ENCODE measurements at places on chromosomes 4 and X.

GRCh38 chrX:96453139-96453538 lies 231.5 kb upstream of the DIAPH2 start:
- no peak for DNase-seq

GRCh38 chrX:67717571-67717970 lies 173.8 kb downstream of the AR start:
- DNase-seq = no peak

DNA sequence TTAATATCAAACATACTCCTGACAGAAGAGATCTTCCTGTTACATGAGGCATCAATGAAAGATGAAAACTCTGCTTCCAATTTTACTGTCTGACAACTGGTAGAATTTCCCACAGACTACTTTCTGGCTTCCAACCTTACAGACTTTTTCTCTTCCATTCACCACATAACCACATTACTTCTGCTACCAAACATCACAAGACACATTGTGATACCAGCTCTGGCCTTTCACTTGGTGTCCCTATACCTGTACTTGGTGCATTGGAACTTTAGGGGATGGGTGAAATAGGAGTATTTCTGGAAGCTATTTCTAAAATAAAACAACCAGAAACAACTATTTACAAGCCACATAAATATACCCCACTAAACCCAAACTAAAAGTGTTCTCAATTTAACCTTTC lies 20.5 kb downstream of the AMTN start:
- no peak for DNase-seq

DNA sequence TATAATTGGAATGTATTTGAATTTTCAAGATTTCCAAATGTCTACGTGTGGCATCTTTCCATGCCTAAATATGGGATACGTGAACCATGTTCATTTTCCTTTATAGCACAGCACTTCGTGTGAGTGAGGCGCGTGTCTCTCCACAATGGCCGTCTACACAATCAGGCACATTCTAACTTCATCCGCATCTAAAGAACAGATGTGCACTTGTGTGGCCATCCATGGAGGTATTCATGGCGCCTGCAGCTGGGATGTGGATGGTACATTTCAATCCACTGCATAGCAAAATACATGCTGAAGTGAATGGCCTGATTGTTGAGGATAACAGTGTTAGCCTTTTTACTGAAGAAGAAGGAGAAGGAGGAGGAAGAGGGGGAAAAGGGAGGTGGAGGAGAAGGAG lies 34.5 kb upstream of the TRIM2 start:
- DNase-seq = no peak

GRCh38 chr4:112520598-112521122 lies 4.7 kb upstream of the NEUROG2 start:
- DNase-seq = no peak

DNA sequence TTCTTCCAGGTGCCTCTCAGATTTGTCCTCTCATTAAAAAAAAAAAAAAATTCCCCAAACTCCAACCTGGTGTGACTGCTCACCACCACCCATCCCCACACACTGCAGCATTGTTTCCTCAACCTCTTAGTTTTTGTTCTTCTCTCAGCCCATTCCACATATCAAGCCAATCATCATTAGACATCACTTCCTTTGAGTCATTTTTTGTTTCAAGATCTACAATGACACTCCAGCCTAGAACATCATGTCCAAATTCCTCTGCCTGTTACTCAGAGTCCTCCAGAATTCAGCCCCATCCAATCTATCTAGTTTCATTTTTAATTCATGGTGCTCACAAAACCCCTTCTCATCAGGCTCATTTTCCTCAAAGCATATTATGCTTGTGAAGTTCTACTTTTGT lies 262.5 kb upstream of the TEX13A start:
- no peak for DNase-seq

- no peak for DNase-seq
These were observed 132.8 kb upstream of the GPR101 start for GRCh38 chrX:137166591-137166990.

- no peak for DNase-seq
These were observed 88.2 kb upstream of the TFDP3 start for GRCh38 chrX:133306316-133306715.

DNA sequence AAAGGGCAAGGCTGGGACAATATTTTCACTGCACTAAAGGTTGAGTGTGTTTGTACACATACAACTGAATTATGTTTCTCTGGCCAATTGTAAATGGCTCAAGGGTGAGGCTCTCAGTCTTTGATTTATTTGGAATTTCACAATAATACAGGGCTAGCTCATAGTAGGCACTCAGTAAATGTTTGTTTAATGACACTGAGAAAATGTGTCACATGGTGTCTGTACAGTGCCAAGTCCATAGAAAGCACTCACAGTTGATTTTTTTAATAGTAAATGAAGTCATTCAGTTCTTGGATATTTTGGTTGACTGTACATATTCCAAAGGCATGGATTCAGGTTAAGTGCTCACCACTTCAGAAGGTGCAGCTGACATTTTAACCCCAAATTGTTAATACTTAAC lies 176.4 kb downstream of the IL1RAPL2 start:
- DNase-seq = no peak

DNA sequence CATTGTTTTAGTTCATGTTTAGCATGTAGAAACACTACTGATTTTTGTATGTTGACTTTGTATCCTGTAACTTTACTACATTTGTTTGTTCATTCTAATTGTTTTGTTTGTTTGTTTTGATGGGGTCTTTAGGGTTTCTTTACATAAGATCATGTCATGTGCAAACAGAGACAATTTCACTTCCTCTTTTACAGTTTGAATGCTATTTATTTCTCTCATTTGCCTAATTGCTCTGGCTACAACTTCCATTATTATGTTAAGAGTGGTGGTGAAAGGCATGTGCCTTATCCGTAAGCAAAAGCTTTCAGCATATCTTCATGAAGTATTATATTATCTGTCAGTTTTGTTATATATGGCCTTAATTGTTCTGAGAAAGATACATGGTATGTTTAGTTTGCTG lies 571.1 kb downstream of the PCDH7 start:
- no peak for DNase-seq

GRCh38 chr4:56683455-56683854 lies 2.4 kb upstream of the HOPX start:
- no peak for DNase-seq

DNA sequence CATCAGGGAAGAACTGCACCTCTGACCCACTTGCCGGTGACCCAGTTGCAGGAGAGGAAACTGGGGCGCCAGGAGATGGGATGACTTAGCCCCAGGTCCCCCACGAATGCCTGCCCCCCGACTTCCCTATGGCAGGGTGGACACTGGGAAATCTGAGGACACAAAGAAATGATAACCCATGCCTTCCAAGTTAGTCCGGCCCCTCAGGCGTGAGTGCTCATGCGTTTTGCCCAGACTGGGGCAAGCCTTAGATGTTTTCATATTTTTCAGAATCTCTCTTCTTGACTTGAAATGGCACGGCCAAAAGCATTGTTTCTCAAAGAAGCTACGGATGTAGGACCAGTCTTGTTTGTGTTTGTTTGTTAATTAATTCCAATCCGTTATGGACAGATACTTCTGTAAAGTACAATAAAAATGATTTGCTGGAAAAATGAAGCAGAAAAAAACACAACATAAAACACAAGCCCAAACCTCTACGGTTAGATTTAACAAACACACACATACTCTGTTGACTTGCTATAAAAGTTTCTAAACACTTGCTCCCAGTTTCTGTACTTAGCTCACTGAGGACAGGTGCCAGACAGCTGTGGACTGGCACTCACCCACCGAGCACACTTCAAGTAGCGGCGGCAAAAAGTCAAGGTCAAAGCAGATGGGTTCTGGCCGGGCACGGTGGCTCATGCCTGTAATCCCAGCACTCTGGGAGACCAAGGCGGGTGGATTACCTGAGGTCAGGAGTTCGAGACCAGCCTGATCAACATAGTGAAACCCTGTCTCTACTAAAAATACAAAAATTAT lies 341.5 kb downstream of the BCOR start:
- DNase-seq = no peak

- DNase-seq = no peak
These were observed 5.6 kb downstream of the PNCK start for GRCh38 chrX:153667956-153668396.

- DNase-seq = no peak
These were observed 47.1 kb downstream of the ALG13 start for GRCh38 chrX:111728096-111728495.

DNA sequence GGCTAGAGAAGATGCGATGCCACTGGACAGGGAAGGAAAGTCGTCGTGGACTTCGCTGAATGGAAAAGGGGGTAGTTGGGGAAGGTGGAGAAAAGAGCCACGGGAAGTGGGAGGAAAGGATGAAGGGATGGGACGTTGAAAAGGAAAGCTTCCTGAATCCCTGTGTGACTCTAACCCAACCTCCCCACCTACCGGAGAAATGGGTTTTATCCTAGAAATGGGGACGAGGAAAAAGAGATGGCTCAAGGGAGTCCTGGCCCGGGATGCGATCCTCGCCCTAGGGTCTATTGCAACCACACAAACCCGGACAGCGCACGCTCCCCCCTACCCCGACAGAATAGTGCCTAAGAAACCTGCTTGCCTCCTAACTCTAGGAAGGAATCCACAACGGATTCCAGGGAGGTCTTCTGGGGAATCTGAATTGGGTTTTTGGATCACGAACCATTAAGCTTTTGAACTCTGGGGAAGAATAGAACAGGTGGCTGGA lies 738 bp upstream of the TSPAN5 start:
- no peak for DNase-seq

- no peak for DNase-seq
These were observed 37.1 kb upstream of the TRPC3 start for GRCh38 chr4:121988950-121989349.

DNA sequence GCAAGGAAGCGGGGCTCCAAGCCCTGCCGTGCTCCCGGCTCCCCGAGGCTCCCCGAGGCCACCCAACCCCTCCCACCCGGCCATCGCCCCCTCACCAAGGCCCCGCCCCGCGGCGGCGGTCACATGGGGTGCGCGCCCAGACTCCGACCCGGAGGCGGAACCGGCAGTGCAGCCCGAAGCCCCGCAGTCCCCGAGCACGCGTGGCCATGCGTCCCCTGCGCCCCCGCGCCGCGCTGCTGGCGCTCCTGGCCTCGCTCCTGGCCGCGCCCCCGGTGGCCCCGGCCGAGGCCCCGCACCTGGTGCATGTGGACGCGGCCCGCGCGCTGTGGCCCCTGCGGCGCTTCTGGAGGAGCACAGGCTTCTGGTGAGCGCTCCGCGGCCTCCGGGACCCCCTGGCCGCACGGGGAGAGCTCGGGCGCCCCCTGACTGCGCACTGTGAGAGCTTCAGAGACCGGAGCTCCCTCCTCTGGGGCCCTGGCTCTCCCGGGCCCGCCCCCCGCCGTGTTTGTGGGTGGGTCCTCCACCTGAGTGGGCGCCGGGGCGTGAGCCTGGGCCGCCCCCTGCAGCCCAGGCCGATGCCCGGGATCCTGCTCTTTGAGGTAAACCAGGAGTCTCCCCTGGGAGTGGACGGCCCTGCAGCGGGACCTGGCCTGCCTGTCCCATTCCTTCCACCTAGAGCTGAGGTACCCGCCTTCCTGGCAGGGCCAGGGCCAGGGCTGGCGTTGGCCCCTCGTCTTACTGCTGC lies at the start of gene IDUA:
IDUA (plus strand) TSS at position 166 of the 745 bp plus-strand sequence; CDS start at position 207, 41 bp downstream.
- DNase-seq = no peak

DNA sequence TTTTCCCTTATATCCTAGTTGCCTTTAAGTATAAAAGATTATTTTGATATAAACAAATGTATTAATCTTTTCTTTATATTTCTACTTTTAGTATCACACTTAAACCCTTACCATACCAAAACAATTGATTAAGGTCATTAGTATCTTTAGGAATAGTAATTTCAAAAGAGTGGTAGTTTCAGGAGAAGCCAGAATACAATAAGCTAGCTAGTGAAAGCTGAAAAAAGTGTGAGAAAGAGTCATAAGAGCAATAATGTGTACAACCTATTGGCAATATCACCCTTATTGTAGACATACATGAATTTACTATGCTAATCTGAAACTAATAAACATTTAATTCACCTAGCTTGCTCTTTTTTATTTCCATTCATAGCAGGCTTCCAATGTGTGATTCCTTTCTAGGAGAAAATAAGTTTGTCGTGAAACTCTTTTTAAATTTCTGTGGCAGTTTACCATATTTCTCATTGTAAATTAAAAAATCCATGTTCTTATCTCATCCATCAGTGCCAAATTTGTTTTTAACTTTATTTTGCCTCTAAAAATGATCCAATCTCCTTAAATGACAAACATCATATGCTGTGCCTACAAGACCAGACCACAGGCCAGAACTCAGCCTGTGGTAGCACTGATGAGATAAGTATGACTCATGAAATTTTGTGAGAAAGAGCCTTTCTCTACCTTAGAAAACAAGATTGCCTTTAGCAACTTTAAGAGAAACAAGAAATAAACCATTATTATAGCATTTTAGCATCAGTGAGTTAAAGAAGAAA lies 8.1 kb downstream of the NEK1 start:
- no peak for DNase-seq

All from cortex of kidney (tissue), 1 donor.